NCI-H2029 treated with DMSO at 0.1 percent for 48 hours (cell line): ENCODE measurements at places on chromosomes 7 and 10.

DNA sequence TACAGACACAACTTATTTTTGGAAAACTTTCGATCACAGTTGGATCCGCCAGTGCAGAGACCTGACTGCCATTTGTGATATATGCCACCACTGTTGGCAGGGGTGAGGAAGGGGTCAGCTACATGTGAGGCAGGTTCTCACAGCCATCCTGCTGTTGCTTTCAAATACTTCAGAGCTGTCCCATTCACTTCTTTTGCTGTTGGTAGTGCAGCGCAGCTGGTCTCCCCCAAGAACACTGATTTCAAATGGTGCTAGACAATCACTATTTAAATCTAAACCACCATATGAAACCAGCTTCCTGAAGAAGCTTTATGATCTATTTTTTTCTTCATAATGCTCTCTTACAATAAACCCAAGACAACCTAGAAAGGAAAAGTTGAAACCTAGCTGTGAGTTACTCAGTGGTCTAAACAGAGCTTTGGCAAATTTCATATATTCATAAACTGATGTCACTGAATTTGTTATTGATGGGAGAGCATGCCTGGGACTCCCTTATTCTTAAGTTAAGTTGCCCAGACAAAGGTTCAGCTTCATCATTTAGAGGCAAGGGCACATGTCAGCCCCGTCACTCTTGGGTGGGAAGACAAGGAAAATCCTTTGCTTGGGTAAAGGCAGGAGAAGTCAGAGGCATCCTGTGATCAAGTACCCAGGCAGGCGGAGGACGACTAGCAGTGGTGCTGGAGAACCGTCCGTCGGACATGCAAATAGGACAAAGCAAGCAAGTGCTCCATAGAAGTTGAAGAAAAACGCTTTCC lies 143.4 kb upstream of the KLF14 start:
- no peak for DNase-seq

- DNase-seq = no peak
These were observed 48.2 kb downstream of the GSAP start for GRCh38 chr7:77367976-77368375.

GRCh38 chr7:29405891-29406290 lies 157.7 kb upstream of the PRR15 start:
- DNase-seq = no peak

GRCh38 chr7:82110146-82110840 lies 333.3 kb downstream of the CACNA2D1 start:
- DNase-seq = no peak

DNA sequence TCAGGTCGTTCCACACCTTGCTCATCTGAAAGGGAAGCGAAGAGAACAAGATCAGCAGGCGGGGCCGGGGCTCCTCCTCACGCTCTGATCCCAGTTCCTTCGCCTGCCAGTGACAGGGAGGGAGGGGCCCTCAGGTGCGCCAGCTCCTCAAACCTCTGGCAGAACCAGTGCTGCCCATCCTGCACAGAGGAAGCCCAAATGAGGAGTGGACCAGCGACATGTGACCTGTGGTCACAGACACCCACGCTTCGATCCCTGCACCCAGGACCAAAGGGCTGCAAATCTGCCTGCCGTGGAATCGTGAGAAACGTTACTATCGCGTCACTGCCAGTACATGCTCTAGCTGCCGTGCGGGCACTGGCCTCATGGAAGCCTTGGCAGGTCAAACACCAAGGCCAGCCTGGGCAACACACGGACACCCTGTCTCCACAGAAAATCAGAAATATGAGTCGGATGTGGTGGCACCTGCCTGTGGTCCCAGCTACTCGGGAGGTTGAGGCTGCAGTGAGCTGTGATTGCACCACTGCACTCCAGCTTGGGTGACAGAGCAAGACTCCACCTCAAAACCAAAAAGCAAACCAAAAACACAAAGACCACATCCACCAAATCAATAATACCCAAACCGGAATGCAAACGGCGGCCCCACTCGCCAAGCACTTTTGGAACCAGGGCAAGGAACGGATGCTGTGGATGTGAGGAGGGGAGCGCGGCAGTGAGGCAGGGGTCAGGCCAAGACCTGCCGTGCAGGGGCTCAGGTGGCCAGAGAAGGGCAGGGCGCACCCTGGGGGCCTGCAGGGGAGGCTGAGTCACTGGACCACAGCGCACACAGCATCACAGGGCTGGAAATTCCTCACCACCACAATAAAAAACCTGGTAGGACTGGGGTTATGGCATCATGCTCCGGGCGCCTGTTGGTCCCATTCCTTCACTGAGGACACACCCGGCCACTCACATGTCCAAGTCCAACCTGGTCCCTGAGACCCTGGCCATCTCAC lies 13.4 kb downstream of the NUDT1 start:
- DNase-seq = no peak

GRCh38 chr7:83271212-83272099 lies 108.8 kb upstream of the PCLO start:
- peak; percentile 19 for DNase-seq

GRCh38 chr7:26420422-26421019 lies 128.9 kb downstream of the SNX10 start:
- no peak for DNase-seq

- DNase-seq = peak; percentile 0
These were observed 18.8 kb downstream of the MYO3A start for GRCh38 chr10:25952857-25953256.

DNA sequence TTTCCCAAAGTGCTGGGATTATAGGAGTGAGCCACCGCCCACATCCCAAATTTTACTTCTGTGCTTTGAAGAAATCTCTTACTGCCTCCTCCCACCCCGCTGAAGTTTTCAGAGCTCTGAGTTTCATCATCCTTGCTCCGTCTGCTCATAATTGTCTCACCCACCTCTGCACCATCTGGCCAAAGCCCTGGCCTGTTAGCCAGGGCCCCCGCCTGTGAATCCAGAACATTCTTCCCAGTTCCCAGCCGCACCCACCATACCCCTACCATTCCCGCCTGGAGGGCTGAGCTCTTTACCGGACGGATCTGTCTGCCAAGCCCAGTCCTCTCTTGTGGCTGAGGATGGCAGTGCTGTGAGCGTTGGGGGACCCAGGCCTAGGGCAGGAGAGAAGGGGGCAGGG lies 14.5 kb downstream of the SSC4D start:
- DNase-seq = no peak

GRCh38 chr10:96259150-96259549 lies 12.2 kb downstream of the BLNK start:
- DNase-seq = no peak

GRCh38 chr10:97120370-97120769 lies 65.4 kb downstream of the SLIT1 start:
- no peak for DNase-seq

DNA sequence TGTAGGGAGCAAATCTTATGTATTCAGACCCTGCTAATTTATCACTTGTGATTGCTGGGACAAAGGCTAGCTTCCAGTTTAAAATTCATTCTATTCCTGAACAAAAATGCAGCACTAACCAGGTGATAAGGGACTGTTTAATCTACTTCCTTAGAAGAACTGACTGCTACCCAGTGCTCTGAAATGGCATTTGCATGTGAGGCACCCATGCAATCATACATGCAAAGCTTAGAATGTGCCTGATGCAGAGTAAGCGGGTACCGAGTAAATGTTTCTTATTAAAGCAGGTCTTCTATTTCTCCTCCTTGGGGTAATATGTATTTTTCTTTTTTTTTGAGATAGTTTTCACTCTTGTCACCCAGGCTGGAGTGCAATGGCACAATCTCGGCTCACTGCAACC lies 54.5 kb downstream of the NEURL1 start:
- no peak for DNase-seq

DNA sequence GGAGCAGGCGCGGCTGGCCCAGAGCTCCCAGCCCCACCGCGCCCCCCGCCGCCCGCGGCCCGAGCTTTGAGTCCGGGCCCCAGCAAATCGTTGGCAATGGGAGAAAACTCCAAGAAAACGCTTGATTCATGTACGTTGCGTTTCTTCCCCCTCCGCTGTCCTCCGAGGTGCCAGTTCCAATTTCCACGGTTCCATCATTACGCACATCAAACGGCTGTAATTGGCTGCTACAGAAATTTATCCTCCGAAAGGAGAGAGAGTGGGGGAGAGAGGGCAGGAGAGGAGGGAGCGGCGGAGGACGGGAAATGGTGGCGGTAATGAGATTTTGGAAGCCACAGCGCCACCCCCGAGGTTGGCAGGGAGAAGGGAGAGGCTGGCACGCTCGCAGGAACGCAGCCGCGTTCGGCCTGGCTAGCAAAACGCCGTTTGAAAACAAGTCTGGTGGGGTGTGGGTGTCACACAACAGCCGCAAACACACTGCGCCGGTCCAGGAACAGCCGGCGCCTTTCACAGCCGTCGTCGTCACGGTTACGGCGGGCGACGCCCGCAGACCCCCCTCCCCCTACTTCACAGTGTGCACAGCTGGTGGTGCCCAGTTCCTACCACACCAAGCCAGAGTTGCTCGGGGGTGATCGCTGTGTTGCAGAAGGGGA lies 57.5 kb downstream of the UNCX start:
- DNase-seq = no peak

- DNase-seq = peak; percentile 63
These were observed 34.7 kb downstream of the MRPS24 start for GRCh38 chr7:43834463-43835251.

GRCh38 chr7:81155654-81156373 lies 237.0 kb upstream of the SEMA3C start:
- no peak for DNase-seq
